Tibial nerve (tissue), 4 donors: ENCODE measurements at places on chromosomes 1 and 21. TPM values are rescaled to one million over a fixed set of nuclear protein-coding genes. Genes with fewer than 3 reads are reported as not detected.

DNA sequence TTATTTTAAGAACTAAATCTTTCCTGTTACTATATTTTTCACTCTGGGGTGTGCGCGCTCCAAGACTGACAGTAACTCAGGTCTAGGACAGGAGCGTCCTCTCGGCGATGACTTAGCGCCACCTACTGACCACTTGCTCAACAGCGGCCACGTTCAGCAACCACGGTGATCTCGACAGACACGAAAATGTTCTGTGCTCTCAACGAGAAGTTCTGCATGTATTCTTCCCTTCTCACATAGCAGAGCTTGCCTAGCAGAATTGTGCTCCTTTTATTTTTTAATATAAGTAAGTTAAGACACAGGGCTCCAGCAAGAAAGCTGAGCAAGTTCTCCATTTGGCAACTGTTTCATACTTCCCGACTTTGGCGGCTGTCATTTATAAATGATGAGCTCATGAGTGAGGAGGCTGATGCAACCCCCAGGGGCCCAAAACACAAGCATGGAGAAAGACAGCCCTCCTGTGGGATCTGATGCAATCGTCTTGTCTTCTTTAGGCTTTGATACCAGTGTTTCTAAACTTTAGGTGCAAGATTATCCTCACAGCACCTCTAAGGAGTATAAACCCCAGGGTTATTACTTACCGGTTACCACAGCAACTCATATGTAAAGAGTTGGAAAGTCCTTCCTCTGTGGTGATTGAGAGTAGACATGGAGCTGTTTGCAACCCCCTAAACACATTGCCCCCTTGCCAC, 92.6 kb downstream of the HHIPL2 start:
- no peak overlapping the region for H3K4me3 ChIP-seq
- peak overlapping the region; percentile 29 for H3K27ac ChIP-seq
- peak; percentile 78 for DNase-seq
- no peaks in the 10 kb centered on the region for H3K27me3 ChIP-seq
- peaks cover 12% of the 10 kb centered on the region for H3K4me1 ChIP-seq

DNA sequence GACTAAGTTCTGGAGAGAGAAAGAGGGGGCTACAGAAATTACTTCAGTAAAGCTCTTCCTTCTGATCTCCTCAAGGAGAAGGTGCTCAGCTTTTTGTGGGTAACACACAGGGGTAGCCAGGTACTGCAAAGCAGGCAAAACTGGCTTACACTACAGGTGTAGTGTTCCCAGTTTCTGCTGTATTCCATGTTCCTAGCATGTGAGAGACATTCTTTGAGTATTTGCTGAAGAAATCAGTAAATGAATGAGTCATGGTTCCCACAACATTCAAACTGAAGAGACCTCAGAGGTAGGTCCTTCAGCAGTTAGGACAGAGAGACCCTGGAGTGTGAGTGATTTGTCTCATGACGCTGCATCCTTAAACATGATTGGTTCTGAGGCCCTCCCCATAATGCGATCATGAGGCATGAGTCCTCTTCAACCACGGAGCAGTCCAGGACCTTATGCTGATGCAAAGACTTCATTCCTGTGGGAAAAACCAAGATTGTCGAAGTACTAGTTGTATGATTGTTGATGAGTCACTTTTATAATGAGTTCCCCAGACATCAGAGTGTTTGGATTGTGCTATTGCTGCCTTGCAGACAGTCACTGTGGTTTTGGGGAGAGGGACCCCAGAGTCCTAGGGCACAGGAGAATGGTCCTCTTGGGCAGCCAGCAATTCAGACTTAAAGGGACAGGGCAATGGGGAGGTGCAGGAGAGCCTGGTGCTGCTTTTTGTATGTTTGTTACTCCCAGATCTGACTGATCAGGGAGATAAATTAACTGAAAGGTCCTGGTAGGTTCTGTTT, 2.7 kb upstream of the OR10J4 start:
- no peak overlapping the region for H3K27ac ChIP-seq
- no peaks in the 10 kb centered on the region for H3K4me1 ChIP-seq
- H3K27me3 ChIP-seq, result no peaks in the 10 kb centered on the region
- no peak for DNase-seq

DNA sequence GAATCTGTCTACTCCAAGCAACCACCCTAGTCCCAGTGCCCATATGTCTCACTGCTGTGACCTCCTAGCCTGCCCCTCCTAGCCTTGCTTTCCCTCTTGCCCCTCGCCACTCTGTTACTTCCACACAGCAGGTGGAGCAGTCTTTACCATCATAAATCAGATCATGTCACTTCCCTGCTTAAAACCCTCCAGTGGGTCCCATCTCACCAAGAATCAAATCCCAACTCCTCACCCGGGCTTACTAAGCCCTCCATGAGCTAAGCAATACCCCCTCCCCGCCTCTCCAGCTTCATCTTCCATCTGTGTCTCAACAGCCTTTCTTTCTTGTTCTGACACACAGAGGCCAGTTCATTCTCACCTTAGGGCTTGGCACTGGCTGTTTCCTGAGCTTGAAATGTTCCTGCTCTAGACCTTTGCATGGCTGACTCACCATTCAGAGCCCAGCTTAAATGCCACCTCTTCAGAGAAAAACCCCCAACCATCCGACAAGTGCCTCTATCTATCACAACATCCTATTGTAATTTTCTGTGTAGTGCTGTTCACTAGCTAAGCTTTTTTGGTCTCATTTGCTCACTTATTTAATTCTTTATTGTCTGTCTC, 22.3 kb downstream of the KNCN start:
- no peaks in the 10 kb centered on the region for H3K36me3 ChIP-seq
- H3K4me3 ChIP-seq, result no peak overlapping the region
- DNase-seq, result no peak
- peaks cover 37% of the 10 kb centered on the region for H3K27me3 ChIP-seq

GRCh38 chr1:205777994-205778393, 2.7 kb upstream of the RAB29 start:
- H3K27ac ChIP-seq, result no peak overlapping the region
- DNase-seq, result no peak
- H3K4me1 ChIP-seq, result peaks cover 20% of the 10 kb centered on the region

DNA sequence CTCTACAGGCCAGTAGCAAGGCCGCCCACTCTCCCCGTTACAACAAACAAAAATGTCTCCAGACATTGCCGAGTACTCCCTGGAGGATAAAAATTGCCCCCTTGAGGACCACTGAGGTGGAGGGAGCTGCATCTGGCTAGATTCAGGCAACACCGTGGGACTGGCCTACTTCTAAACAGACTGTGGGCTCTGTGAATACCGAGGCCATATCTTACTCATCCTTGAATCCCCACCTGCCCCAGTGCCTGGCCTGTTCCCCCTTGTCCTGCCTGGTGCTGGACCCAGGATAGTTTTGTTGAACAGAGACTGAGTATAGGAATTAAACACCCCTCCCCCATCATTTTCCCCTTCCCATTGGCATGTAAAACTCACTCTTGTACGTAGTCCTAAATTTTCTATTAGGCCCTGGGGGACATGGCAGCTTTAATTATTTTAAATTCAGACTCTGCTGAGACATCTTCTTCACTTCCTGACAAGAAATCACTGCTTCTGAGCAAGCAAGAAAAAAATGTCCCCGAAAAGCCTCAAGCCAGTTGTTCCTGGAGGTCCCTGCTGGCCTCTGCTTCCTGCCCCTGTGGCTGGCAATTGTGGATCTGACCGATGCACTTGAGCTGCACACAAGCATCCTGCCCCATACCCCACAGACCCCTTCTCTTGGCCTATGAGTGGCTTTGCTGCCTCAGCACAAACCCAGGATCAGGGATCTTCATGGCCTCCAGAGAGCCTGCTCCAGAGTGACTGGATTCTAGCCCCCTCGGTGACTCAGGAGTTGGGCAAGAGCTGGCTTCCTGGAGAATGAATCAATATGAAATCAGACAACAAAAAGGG, 111.0 kb downstream of the ACTL8 start:
- no peaks in the 10 kb centered on the region for H3K27me3 ChIP-seq
- no peak overlapping the region for H3K27ac ChIP-seq
- H3K4me1 ChIP-seq, result no peaks in the 10 kb centered on the region
- H3K4me3 ChIP-seq, result no peak overlapping the region

GRCh38 chr1:26387447-26387846, 14.9 kb upstream of the ZNF683 start:
- H3K36me3 ChIP-seq, result no peaks in the 10 kb centered on the region
- no peaks in the 10 kb centered on the region for H3K4me1 ChIP-seq
- no peaks in the 10 kb centered on the region for H3K27me3 ChIP-seq
- H3K4me3 ChIP-seq, result no peak overlapping the region
- H3K27ac ChIP-seq, result no peak overlapping the region

DNA sequence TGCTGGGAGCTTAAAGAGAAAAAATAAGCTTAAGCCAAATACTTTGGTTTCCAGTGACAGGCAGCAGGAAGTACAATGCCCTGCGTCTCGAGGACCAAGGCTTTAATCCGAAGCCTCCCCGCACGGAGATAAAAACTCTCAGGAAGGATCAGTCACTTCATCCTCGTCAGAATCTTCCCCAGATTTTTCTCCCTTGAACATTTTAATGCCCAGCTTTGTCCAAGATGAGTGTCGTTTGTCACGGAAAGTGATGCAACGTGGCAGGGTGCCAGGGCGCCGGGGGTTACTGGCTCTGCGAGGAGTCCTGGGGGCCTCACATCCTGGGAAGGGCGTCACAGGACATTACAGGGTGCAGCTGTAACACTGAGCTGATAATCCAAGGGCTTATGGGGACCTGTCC, 25.2 kb upstream of the PCBP3 start:
- no peak for DNase-seq
- H3K27me3 ChIP-seq, result no peaks in the 10 kb centered on the region
- H3K4me1 ChIP-seq, result no peaks in the 10 kb centered on the region
- H3K27ac ChIP-seq, result no peak overlapping the region
- H3K36me3 ChIP-seq, result no peaks in the 10 kb centered on the region

GRCh38 chr21:33189824-33190223, 39.9 kb upstream of the IFNAR2 start:
- no peak overlapping the region for H3K27ac ChIP-seq
- no peak overlapping the region for H3K4me3 ChIP-seq
- DNase-seq, result no peak
- H3K27me3 ChIP-seq, result peaks cover 8% of the 10 kb centered on the region
- no peaks in the 10 kb centered on the region for H3K4me1 ChIP-seq
- H3K36me3 ChIP-seq, result no peaks in the 10 kb centered on the region

GRCh38 chr1:13911697-13912619, 212.0 kb downstream of the PRDM2 start:
- H3K27ac ChIP-seq, result no peak overlapping the region
- no peaks in the 10 kb centered on the region for H3K27me3 ChIP-seq
- H3K36me3 ChIP-seq, result no peaks in the 10 kb centered on the region
- no peak overlapping the region for H3K4me3 ChIP-seq

DNA sequence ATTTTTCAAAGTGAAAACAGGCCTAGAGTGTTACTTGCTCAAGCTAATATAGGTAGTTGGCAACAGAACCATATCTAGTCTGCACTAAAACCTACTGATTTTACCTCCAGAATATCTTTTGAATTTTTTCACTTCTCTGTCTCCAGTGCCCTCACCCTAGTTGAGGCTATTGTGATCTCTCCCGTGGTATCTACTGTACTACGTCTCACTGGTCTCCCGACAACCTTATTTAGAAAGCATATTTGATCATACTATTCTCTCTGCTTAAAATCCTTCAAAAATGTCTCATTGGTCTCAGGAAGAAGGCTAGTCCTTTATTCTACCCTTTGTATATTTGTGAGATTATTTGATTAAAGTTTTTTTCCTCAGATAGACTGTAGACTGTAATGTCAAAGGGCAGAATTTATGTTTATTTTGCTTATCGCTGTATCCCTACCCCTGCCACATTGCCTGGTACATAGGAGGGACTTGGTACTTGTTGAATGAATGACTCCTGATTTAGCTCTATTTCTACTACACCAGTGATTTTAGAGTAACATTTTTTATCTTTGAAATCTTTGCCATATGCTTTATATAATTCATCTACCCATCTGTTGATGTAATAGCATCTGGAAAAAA, 135.5 kb upstream of the KIAA1614 start:
- no peak for DNase-seq
- no peaks in the 10 kb centered on the region for H3K27me3 ChIP-seq
- H3K27ac ChIP-seq, result no peak overlapping the region
- H3K4me1 ChIP-seq, result peaks cover 8% of the 10 kb centered on the region
- H3K36me3 ChIP-seq, result no peaks in the 10 kb centered on the region
- H3K4me3 ChIP-seq, result no peak overlapping the region

- H3K36me3 ChIP-seq, result no peaks in the 10 kb centered on the region
- H3K27me3 ChIP-seq, result no peaks in the 10 kb centered on the region
- no peak overlapping the region for H3K27ac ChIP-seq
These were observed 267.2 kb upstream of the VAMP3 start for GRCh38 chr1:7503691-7504437.

Gene TFAP2E
- total RNA-seq, result 0.44 TPM

Gene GIPC2
- 2.6 TPM for total RNA-seq

Gene ZBTB48
- total RNA-seq, result 31.8 TPM
